ENCODE measurements at places on chromosomes 12 and 14. TPM values are rescaled to one million over a fixed set of nuclear protein-coding genes. Genes with fewer than 3 reads are reported as not detected.

ASCL1 gene
- total RNA-seq = not detected

CLEC2A gene
- total RNA-seq = not detected

OTX2 gene
- total RNA-seq = not detected

GLIPR1L1 gene
- total RNA-seq = not detected

REP15 gene
- total RNA-seq = 2.0 TPM

AQP5 gene
- total RNA-seq = not detected

KNTC1 gene
- total RNA-seq = 20.4 TPM

AKAP5 gene
- total RNA-seq = 0.48 TPM

ZNF740 gene
- total RNA-seq = 10.9 TPM

GPR137C gene
- total RNA-seq = 2.1 TPM

BMP4 gene
- 50.6 TPM for total RNA-seq

R3HDM2 gene
- 18.6 TPM for total RNA-seq

TBX3 gene
- 6.8 TPM for total RNA-seq

CPNE6 gene
- total RNA-seq = not detected

CIROP gene
- total RNA-seq = not detected

TAS2R13 gene
- not detected for total RNA-seq

ZFYVE1 gene
- 28.5 TPM for total RNA-seq

PTPRQ gene
- total RNA-seq = not detected

KLRC1 gene
- total RNA-seq = not detected

SLC17A8 gene
- total RNA-seq = not detected

PRKCH gene
- 147 TPM for total RNA-seq

FICD gene
- 8.4 TPM for total RNA-seq

DLGAP5 gene
- 8.9 TPM for total RNA-seq

SMIM41 gene
- not detected for total RNA-seq

CEP290 gene
- 15.8 TPM for total RNA-seq

SLCO1A2 gene
- not detected for total RNA-seq

HVCN1 gene
- total RNA-seq = 0.58 TPM

SIX6 gene
- not detected for total RNA-seq

MAP3K12 gene
- 29.2 TPM for total RNA-seq

KCNC2 gene
- total RNA-seq = not detected

MGAT4C gene
- 0.47 TPM for total RNA-seq

BCL11B gene
- not detected for total RNA-seq

DUSP16 gene
- 15.1 TPM for total RNA-seq

Data from glomerular endothelial cell (primary cell).